ENCODE measurements at places on chromosomes 16 and 17.

GRCh38 chr17:79023886-79024771, at the start of gene C1QTNF1:
C1QTNF1 (plus strand) TSS chr17:79024169; CDS start chr17:79043969, 19,800 bp downstream.
- DNase-seq, result peak; percentile 33

DNA sequence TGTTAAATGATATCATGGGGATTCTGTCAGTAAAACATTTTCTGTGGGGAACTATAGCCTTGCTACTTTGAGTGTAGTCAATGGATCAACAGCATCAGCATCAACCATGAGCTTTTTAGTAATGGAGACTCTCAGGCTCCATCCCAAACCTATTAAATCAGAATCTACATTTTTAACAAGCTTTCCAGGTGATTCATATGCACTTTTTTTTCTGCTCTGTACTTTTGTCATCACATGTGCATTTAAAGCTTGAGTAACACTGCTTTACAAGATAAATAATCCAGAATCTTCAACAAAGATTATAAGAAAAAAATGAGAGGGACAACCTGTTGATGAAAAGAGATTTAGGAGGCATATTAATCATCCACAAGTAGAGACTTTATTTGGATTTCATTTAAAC, 23.5 kb downstream of the NUP93 start:
- DNase-seq, result no peak

DNA sequence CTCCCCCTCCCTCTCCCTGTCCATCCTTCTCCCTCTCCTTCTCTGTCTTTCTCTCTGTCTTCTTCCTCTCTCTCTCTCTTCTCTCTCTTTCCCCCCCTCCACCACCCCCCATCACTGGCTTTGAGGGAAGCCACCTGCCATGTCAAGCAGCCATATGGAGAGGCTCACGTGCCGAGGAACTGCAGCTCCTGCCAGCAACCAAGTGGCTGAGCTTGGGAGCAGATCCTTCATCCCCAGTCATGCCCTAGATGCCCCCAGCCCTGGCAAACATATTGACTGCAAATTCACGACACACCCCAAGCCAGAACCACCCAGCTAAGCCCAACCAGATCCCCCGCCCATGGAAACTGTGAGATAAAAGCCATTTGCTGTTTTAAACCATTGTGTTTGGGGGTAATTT, 40.9 kb upstream of the RBFOX3 start:
- no peak for DNase-seq

GRCh38 chr17:31724619-31725018, 134.4 kb downstream of the COPRS start:
- DNase-seq, result no peak

DNA sequence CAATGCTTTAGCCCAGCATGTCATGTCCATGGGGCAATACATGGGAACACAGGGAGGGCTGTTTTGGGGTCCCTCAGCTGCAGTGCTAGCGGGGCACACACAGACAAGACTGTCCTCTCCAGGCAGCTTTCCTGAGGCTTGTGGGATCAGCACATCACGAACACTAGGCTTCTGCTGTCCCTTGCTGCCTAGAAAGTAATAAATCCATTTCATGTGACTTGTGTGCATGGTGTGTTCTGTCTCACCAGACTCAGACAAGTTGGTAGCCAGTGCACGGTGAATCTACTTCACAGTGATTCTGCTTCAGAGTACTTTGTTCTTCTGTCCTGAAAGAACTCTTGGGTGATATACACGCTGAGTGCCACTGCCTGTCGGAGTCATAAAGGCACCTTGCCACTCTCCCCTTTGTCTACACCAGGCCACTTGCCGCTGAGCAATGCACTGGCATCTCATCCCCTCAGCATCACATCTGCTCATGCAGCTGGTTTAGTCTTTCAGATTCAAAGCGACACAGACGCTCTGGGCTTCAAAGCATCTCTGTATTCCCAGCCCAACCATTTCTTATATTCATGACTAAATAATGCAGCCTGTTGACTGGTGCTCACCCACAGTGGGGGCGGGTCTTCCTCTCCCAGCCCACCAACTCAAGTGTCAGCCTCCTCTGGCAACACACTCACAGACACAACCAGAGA, 95.2 kb upstream of the COX10 start:
- DNase-seq, result no peak

- no peak for DNase-seq
These were observed 51.4 kb upstream of the MNT start for GRCh38 chr17:2452216-2452750.

DNA sequence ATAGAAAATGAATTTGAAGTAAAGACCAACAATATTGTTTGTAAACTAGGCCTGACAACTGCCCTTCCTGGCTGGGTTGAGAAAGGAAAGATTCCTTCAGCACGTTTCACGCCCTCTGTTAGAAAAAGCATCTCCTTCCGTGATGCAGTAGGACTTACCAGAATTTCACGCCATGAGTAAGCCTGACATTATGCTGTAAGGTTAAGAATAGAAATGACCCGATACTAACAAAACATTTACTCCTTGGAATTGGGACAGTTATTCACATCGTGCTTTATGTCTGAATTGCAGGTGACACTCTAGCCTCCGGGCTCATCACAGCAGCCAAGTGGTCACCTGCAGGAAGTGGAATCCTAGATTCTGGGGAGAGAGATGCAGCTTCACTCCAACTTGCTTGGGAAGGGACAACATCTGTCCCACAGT, 17.5 kb downstream of the MARCHF10 start:
- DNase-seq, result no peak

DNA sequence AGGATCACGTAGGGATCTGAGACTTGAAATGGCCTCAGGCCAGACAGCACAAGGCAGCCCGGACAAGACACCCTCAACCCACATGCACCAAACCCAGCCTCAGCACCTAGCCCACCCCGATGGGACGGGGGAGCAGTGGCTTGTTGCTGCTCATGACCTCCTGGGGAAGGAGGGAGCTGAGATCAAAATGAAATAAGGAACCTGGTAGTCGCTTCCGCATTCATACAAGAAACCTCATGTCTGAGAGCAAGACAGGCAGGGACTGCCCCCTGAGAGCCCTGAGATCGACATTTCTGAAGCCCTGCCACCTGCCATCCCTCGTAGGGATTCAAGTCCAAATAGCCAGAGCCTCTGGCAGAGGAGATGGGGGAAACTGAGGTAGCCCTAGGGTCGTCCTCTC, 5.7 kb upstream of the CEP131 start:
- no peak for DNase-seq

DNA sequence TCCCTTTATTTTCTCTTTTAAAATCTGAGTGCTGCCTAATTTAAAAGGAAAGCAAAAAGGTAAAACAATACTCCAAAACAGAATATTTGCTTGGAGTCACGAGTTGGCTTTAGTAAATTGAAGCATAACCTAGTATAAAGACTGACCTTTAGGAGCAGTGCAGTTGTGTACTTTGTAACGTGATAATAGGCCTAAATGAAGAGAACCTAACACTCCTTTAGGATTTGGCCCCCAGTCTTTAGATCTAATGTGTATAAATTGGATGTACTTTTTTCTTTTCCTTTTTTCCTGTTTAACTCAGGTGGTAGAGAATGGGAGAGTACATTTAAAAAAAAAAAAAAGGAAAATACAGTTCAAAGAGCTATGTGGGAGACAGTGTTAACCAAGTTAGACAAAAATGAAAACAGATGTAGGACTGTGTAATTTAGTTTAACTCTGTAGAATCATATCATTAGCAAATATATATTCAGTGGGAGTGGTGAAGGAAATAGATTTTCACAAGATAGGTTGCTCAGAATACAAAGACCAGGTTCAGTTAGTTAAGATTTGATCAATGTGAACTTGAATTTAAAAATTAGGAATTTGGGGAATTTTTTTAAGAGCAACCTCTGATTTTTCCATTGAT, 16.8 kb downstream of the CPD start:
- DNase-seq, result no peak

- DNase-seq, result no peak
These were observed 75.8 kb upstream of the METTL9 start for GRCh38 chr16:21523411-21524067.

GRCh38 chr17:12081720-12082119, 61.0 kb downstream of the MAP2K4 start:
- DNase-seq, result no peak

Measured in CD4-positive, alpha-beta T cell treated with Interleukin-10 for 1 hour (primary cell).